Naive B cell (primary cell): ENCODE measurements at places on chromosomes 3 and 15.

DNA sequence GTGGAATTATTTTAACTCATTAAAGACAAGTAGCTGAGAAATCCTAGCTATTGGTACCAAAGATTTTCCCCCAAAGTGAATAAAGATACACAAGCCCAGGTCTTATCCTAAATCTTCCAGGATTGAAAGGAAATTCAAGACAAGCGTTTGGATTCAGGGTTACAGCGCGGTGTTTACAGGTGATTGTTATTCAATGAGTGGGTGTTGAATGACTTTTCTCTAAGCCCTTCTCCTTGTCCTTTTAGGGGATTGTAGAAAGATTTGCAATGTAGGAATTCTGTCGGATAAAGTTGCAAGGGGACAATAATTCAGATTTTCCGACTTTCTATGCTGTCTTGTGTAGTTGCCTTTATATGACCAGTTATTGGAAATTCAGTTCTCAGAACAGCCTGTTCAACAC lies 57.2 kb downstream of the USP13 start:
- no peak for DNase-seq

DNA sequence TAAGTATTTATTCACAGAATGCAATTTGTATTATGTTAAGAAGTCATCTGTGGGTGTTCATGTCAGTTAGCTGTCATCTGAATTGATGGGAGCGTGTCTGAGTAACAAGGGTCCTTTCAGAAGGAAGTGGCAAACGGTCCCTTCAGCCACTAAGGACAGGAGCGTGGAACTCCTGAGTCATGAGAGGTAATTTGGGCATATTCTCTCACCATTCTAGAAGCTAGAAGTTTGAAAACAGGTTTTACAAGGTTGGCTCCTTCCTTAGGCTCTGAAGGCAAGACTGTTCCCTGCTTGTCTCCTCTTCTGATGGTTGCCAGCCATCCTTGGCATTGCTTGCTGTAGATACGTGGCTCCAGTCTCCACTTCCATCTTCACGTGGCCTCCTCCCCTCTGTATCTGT lies 19.7 kb downstream of the ABHD2 start:
- DNase-seq: no peak

DNA sequence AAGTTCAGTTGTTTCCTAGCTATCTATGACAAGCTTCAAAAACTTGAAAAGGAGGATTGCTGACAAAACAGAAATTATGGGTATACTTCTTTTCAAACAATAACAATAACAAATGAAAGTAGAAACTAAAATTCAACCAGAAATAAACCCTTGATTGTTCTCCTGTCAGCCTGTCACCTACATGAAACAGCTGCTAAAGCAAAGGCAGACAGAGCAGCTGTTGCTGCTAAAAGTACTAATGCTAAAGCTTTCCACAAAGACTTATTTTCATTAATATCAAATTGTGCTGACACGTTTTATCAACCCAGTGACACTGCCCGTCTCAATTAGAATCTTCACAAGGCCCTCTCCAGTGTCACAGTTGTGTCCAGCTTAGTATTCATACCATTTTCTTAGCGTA lies 533.2 kb upstream of the GBE1 start:
- no peak for DNase-seq

GRCh38 chr3:12725436-12725835 lies 33.6 kb downstream of the TMEM40 start:
- DNase-seq: no peak

GRCh38 chr3:158801201-158801600 lies 653 bp upstream of the MFSD1 start:
- no peak for DNase-seq

DNA sequence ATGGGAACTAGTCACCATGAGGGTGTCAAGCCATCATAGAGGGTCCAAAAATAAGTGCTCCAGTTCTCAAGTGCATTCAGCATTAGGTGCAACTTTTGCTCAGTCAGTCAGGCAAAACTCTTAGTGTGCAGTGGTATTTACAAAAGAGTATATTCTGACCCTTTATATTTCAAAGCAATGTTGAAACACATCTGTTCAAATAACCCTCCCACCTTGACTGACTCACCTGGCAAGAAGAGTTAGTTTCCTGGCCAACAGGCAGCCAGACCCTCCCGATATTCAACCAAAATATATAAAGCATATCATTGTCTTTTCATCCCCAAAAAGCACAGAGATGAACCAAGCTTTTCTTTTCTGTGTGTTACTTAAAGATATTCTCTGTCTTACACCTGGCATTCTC lies 7.6 kb upstream of the COL8A1 start:
- no peak for DNase-seq

DNA sequence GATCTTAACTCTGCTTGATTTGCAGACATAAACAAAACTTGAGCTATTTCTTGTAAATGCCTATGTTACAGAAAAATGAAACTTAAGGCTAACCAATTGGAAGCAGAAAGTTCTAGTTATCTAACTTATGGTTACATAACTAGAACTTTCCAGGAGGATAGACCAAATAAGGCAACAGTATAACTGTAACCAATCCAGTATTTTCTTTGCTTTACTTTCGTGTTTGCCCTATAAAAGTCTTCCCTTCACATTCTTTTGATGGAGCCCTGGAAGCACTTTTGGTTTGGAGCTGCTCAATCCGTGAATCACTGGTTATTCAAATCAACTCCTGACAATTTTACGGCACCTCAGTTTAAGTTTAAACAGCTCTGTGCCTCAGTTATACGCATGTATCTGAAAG lies 164.6 kb downstream of the SUCLG2 start:
- DNase-seq: no peak

DNA sequence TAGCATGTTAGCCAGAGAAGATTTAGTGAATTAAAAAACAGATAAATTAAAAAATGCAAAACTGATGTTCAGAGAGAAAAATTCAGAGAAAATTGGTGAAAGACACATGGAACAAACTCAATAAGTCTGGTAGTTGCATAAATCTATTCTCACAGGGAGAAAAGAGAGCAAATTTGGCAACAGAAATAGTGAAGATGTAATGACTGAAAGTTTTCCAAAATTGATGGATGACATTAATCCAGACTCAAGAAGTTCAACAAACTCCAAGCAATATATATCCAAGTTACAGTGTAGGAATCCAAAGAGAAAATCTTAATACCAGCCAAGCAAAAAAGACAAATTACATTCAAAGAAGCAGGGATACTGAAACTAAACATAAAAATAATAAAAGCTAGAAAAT lies 302.7 kb upstream of the ARPP21 start:
- no peak for DNase-seq
